RWPE2 (cell line): ENCODE measurements at places on chromosomes 1 and 21.

DNA sequence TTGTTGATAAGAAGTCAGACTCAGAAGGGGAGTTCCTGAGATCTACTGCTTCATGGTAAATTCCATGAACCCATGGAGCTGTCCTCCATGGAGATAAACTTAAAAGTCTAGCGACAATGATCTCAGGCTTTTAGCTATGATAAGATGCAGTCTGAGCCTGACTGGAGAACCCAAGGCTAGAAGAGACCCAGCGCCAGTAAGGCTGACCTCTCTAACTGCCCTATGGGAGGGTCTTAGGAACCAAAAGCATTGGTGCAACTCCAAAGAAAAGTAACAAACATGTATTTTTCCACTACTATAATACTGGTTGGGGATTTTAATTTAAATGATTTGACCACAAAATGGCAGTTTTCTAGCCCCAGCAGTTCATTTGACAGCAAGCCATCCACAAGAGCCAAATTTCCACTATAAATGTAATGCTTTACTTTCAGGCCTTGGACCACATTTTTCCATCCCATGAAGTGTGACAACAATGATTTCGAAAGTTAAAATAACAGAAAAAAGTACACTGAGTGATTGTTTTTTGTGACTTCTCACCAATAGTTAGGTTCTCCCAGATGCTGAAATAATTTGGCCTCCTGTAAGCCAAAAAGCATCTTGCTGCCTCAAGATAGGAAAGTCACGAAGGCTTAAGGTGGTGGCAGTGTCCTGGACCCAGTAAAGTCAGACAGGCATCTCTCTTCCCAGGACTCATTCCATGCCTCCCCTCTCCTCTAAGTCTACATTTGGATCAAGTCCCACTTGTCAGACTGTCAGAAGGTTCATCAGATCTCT lies 43.1 kb upstream of the EXOSC10 start:
- DNase-seq: no peak

DNA sequence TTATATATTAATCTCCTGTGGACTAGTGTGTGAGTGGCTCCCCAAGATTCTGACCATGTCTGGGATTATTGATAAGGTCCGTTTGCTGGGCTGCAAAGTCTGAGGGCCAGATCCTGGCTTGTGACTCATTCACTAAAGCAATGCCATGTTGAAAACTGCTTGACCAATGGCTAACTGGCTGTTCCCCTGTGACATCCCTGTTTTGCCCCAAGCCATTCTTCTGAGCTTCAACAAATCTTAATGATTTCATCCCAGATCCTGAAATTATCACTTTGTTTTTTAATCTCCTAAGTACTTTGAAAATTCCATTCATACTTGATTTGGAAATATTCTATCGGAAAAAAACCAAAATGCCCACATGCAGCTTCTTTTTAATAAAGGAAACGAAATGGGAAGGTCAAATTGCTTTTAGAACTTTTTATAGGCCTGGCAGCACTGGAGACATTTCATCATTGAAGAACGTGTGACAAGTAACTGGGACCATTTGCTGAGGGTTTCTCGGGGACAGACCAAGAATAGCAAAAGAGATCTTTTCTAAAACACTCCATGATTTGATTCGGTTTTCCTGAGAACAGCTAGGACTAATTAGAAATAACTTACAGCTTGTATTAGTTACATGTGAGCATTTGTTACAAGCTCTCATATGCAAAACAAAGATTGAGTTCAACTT lies 121.3 kb downstream of the TGFB2 start:
- DNase-seq: no peak

- no peak for DNase-seq
These were observed 42.4 kb upstream of the HP1BP3 start for GRCh38 chr1:20829531-20829930.

DNA sequence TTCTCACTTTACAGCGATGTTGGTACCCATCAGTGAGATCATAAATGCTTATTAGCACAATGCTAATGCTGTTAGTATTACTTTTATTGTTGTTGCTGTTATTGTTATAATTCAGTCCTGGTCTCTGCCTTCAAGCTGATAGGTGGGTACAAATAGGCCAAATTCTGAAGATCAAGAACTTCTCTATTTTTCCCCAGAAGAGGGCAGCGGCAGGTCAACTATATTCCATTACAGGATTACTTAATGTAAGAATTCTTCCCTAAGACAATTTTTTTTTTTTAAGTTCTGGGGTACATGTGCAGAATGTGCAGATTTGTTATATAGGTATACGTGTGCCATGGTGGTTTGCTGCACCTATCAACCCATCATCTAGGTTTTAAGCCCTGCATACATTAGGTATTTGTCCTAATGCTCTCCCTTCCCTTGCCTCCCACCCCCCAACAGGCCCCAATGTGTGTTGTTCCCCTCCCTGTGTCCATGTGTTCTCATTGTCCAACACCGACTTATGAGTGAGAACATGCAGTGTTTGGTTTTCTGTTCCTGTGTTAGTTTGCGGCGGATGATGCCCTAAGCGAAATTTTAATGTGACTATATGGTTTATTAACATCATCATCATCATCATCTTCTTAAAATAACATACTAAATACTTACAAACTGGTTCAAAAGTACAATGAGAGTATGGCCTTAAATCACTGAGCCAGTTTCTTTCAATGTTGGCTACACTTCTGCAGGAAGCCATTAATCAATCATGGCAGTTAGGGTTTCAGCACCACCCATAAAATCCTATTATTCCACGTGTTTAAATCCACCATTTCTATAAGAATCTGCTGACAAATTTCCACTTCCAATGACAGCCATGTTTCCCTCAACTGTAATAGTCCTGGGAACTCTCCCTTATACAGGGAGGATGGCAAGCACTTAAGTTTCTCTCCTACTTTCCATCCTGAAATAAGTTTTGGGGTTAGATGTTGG lies 19.2 kb downstream of the SLC19A2 start:
- no peak for DNase-seq

DNA sequence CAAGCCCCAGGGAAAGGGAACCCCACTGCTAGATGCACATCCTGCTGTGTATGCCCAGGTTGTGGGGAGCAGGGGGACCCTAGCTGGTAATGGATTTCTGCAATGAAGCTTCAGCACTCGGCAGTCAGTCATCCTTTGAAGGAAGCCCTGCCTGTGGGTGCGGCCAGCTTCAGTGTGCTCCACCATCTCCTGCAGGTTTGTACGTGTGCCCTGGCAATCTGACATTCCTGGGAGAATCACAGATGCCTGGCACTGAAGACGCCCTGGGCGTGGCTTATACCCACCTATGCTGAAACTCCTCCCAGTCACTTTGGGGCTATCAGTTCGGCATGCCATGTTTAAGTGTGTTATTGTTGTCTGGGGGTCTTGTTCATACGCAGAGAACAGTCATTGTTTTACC lies 6.8 kb downstream of the SPRR5 start:
- DNase-seq: peak; percentile 88

GRCh38 chr1:61953076-61953789 lies 211.0 kb downstream of the PATJ start:
- DNase-seq: no peak

DNA sequence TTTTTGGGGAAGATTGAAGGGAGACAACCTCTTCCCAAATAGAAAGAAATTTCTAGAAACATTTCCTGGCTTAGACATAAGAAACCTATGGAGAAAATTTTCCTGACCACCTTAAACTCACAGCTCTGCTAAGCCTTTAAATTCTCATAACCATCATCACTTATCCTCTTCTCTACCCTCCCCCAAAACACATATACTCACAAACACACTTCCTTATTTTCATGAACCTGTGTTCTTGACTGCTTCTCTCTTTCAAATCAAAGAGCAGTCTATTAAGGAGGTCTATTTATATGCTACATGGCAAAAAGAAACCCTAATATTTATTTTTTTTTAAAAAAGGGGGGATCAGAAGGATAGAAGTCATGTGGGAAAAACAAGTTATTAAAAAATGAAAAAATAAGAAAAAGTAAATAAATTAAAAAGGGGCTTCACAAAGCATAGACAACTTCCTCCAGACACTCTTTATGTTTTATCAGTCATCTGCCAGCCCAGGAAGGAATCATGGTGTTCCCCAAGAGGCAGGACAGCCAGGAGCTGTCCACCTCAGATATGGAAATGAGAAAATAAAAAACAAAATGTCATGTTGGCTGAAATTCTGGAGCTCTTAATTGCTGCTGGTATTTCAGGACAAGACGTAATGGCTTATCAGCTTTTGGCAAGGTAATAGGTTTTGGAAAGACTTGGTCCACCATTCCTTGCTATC lies 12.8 kb upstream of the RGS2 start:
- DNase-seq: no peak

DNA sequence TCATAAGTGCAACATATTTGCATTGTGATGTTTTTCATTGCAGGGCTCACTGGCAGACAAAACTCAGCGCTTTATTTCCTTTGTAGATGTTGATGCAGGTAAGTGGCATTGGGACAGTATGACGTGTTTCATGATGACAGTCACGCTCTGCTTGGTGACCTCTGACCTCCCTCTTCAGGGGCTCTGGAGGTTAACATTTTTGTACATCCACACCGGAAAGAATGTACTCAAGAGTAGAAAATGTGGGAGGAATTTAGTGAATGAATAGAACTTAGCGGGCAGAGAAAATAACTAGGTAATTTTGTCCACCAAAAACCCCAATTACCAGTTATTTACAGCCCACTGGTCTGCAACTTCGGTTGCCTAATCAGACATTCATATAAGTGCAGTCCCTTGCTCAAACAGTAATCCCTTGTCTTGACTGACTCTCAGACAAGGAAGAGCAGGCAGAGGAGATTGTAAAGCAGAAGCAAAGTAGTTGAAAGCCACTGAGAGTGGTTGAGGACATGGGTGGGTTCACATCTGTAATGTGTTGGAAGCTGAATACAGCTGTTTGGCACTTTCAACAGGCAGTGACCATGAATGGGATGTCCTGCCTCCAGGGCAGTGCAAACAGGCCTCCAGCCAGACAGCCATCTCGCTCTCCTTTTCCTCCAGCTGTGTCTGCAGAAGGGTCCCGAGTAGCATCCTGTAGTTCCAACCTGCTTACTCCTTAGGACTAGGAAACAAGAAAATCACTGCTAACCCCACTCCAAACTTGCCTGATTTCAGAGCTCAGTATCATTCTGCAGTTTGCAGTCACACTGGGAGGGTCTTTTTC lies 188.9 kb downstream of the NRIP1 start:
- DNase-seq: no peak

DNA sequence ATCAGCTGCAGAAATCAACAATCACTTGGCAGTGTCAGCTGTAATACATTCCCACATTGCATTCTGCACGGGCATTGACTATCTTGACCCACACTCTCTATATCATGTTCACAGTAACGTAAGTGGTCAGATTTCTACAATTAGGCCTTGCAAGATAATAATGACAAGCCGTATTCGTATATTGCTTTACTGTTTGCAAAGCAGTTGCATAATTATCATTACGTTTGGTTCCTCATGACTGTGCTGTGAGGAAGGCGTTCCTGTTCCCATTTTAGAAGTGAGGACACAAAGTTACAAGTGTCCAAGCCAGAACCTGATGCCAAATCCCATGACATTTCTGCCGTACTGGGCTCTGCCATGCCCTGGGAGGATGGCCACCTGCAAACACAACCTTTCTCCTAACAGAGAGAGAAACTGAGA lies 53.5 kb upstream of the TARBP1 start:
- no peak for DNase-seq

GRCh38 chr1:6352138-6352563 lies 41.4 kb downstream of the ACOT7 start:
- peak; percentile 78 for DNase-seq

- DNase-seq: no peak
These were observed 60.0 kb upstream of the ATP5PO start for GRCh38 chr21:33975548-33976081.

- DNase-seq: no peak
These were observed 26.2 kb downstream of the NAV1 start for GRCh38 chr1:201565024-201565730.

DNA sequence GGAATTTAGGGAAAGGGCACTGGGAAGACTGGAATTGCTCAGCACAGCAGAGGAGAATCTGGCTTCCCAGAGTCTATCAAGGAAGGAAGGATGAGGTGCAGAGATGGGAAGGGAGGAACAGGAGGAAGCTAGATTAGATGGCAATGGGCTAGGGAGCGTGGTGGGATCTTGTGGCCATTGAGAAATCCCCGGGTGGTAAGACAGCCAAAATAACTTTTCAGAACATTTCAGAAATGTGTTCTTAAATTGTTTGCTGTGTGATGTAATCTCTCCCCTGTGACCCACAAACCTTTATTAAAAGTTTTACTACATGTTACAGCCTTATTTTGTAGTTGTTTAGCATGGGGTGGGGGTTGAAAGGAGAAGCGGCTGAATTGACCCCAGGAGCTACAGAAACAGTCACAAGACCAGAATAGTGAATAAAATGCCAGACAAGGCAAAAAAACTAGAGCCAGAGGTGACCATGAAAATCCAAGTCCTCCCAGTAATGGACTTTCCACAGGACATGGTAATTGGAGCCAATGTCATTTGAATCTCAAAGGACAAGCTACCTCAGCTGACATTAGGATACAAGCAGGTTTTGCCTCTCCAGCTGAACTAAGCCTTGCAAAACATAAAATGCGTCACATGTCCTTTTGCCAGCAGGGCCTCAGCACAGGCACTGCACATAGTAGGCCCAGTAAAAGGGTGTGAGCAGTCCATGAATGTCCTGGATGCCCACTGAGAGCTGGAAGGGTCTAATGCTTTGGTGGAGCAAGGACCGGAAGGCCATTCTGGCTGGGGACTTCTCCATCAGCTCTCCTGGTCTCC lies 980 bp upstream of the AHCYL1 start:
- no peak for DNase-seq

- DNase-seq: no peak
These were observed 35.3 kb downstream of the ELF3 start for GRCh38 chr1:202045705-202046104.

DNA sequence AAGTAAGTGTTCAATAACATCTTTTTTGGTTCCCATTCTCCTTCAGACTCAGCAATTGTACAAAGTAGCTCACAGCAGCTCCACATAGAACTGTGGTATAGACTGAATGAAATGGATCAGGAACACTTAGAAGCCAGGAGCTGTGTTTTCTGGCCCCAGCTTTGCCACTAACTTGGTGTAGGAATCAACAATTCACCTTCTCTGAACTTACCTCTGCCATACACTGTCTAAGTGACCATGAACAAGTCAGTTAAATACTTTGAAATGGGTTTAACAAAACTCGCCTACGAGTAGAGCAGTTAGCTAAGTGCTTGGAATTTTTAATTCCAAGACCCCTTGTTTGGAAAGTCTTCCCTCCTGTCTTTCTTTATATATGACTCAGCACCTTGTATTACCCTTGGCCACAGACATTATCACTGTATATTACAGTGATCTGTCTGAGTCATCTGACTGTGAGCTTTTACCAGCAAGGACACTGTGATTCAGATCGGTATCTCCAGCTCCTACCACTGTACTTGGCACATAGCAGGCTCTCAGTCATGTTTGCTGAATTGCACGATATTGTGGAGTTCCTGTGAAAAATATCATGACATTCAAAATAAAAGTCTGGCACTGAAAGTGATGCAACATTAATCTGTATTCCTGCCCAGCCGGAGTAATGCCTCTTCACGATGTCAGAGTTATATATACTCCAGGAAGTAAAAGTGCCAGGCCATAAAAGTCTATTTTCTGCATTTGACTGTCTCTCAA lies 101.7 kb upstream of the BEND5 start:
- DNase-seq: no peak

DNA sequence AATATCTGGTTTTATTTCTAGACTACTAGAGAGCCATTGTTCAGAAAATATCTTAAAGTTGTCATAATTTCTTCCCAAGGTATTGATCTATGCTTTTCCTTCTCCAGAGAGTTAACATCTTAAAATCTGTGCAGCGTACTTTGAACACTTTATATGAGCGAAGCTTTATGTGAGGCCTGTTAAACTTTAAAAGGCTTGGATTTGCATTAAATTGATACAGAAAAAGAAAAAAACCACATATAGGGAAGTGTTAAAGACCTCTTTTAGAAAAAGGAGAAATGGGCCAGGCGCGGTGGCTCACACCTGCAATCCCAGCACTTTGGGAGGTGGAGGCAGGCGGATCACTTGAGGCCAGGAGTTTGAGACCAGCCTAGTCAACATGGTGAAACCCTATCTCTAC lies 59.2 kb upstream of the MORC3 start:
- DNase-seq: no peak
